NCI-H446 treated with DMSO at 0.1 percent for 48 hours (cell line): ENCODE measurements at places on chromosomes 2 and 18.

GRCh38 chr2:72949045-72949444 lies 31.7 kb downstream of the EMX1 start:
- DNase-seq = no peak

DNA sequence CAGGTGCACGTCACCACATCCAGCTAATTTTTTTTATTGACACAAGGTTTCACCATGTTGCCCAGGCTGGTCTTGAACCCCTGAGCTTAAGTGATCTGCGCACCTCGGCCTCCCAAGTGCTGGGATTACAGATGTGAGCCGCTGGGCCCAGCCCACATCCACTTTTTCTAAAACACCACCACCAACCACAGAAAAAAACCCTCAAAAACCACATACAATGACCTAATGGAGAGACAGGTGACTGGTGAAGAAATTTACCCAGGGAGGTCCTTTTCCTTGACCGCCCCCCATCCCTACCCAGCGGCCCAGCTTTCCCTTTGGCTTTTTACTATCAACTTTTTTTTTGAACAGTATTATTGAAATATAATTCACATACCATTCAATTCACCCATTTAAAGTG lies 47.9 kb downstream of the CACNB4 start:
- no peak for DNase-seq

DNA sequence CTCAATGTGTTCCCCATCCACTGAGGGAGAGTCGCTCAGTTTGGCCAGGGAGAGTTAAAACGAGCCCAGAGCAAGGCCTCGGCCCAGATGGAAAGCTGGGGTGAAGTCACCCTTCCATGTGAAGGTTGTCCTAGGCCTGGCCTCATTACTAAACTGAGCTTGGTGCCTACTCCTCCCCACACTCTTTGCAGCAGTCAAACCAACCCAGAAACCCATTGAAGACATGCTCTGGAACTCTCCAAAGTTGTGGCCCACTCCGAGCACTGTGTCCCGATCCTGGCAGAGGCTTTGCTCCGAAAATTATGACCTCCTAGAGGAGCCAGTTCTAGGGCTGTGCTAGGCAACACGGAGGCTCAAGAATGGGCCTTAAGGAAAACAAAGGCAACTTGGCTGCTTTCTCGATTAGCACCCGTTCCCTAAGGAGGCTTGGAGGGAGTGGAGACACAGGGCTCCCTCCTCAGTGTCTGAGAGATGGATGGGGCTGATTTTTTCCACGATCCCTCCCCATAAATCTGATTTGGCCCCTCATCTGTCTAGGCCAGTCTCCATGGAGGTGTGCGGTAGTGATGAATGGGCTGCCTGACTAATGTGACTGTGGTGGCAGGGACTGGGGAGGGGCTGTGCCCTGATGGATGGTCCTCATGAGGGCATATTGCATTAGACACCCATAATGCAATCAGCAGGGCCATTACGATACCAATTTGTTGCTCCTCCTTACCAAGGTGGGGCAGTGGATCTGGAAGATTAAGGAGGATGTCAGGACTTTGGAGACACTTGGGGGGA lies 11.7 kb upstream of the CYP26B1 start:
- DNase-seq = no peak

DNA sequence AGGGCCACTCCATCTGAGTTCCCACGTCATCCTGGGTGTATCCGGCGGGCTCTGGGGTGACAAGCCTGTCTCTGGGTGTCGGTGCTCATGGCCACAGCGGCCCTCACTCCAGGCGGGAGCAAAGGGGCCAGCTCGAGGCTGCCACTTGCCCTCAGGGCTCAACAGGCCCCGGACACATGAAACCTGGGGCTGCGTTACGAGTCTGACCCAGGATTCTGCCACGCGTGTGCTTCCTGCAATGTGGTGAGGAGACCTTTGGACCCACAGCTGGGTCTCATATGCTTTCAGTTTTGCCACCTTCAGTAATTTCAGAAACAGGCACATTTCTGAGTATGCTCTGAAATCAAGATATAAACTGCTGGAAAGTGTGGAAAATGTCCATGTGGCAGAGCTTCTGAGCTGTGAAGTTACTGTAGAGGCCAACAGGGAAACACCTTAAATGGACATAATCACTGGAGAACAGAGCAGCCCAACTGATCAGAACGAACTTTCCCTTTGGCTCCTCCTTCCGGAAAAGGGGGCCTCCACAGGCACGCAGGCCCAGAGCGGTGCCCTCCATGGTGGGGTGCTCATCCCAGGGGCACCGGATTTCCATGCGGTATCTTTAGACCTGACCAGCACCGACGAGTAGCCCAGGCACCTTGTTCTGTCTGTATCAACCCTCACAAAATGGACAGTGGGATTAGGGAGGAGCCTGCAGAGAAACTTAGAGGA lies 14.1 kb downstream of the PER2 start:
- DNase-seq = no peak
